Foreskin keratinocyte (primary cell): ENCODE measurements at places on chromosomes 7 and 10.

DNA sequence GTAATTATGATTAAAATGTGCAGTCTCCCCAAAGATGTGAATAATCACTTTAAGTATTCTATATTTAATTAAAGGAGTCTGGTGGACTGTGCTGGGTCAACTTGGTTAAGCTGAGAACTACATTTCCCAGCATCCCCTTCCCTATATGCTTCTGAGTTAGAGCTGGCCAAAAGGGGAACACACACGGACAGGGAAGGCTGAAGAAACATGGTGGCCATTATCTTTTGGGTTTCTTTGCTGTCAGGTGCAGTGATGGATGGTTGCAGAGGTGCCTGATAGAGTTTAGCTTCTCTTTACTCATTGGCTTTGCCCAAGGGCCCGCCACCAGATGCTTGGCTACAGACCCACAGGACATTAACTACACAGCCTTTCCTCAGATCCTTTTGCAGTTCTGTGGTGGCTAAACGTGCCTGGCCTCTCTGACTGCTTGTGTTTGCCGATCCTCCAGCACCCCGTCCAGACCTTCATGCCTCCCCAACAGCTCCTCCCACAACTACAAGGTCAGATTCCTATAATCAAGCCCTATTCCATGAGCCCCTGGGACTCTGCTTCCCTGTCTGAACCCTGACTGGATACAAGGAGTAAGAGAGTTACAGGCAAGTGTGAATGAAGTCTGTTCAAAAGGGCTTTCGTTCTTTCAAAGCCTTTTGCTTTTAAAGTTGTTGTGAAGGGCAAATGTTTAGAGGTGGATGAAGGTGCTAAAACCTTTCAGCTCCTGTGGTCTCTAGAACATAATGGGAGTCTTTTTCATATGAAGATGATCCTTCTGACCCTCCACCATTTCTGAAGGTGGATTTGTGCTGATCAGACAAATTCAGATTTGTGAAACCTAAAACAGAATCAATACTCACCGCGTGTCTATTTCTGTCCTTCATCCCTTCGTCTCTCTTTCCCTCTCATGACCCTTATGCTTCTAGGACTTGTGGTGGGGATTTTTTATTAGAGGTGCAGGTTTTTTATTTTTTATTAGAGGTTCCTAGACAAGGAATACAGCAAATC, 21.5 kb downstream of the BUB3 start:
- no peak for DNase-seq

DNA sequence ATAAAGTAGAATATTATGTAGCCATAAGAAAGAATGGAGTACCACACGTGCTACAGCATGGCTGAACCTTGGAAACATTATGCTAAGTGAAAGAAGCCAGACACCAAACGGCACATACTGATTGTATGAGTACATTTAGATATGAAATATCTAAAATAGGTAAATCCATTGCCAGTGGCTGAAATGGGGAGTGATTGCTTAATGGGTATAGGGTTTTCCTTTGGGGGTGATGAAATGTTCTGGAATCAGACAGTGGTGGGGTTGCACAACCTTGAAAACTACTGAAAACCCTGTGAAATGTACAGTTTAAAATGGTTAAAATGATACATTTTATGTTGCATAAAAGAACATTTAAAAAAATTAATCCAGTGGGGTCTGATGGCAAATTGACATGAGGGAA, 667.9 kb downstream of the AUTS2 start:
- DNase-seq: no peak

DNA sequence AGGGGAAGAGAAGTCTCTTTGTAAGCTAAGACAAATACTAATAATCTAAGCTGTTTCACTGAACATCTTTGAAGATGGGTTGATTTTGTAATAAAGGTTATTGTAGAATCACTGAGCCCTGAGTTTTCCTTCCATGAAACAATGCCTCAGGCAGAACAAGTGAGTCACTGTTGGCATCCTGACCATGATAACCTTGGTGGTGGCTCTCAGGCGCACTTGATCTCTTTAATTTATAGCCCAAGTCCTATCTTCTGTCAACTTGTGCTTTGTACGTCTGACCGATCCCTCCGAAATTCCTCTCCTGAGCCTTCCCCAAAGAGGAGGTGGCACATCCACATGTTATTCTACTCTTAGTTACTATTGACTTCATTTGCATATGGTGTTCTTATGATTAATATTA, 812.9 kb downstream of the REEP3 start:
- peak; percentile 1 for DNase-seq

- no peak for DNase-seq
Measured at GRCh38 chr7:325051-325798, 35.3 kb downstream of the FOXL3 start.

- DNase-seq: no peak
Measured at GRCh38 chr7:30359957-30360356, 75.6 kb downstream of the ZNRF2 start.
